Kidney tubule cell (primary cell): ENCODE measurements at places on chromosomes 6 and 20.

- peak; percentile 72 for DNase-seq
These were observed 712.9 kb upstream of the MAP3K7 start for GRCh38 chr6:91299544-91300491.

GRCh38 chr6:10662207-10662606, 32.2 kb downstream of the C6orf52 start:
- no peak for DNase-seq

GRCh38 chr6:5271926-5272325, 10.6 kb downstream of the FARS2 start:
- no peak for DNase-seq

DNA sequence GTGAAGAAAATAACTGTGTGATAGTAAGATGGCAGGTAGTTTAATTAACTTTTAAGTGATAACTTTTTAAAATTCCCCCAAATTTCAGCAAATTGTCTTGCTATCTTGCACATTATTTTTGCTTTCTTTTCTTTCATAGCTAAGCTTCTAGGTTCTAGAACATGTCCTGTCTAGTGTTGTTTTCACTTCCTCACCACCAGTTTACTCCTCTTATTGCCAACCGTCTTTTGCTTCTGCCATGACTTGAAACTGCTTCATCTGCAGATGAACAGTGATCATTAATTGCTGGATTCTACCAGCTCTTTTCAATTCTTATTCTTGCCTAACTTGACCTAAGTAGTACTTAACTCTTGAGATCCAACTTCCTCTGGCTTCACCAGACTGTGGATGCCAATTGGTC, 137.8 kb downstream of the CENPW start:
- no peak for DNase-seq

DNA sequence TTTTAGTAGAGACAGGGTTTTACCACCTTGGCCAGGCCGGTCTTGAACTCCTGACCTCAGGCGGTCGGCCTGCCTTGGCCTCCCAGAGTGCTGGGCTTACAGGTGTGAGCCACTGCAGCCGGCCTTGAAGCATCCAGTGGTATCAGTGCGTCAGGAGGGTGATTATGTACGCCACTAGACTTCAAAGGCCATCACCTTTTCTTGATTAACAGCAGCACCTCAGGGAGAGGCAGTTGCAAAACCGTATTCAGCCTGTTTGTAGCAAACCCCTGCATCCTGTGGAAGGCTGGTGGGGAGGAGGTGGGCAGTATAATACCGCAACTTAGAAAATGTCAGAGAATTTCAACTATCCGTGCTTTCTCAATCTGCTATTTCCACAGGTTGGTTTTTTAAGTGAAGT, 27.3 kb upstream of the SHLD1 start:
- DNase-seq, result no peak

DNA sequence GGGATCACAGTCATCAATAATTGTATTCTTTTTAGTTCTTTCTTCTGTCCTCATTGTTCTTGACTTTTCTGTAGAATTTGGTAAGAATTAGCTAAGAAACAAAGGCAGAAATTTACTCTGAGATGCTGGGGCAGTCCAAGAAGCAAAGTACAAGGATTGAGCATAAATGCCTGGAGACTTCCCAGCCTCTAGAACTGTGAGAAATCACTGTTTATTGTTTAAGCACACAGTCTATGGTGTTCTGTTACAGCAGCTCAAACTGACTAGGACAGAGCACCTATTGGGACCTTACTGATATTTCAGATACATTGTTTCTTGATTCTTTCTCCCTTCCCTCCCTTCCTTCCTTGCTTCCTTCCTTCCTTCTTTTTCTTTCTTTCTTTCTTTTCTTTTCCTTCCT, 192.7 kb upstream of the SLC35B3 start:
- DNase-seq, result no peak

- DNase-seq, result no peak
These were observed 217.3 kb downstream of the TBXT start for GRCh38 chr6:165950316-165950715.

DNA sequence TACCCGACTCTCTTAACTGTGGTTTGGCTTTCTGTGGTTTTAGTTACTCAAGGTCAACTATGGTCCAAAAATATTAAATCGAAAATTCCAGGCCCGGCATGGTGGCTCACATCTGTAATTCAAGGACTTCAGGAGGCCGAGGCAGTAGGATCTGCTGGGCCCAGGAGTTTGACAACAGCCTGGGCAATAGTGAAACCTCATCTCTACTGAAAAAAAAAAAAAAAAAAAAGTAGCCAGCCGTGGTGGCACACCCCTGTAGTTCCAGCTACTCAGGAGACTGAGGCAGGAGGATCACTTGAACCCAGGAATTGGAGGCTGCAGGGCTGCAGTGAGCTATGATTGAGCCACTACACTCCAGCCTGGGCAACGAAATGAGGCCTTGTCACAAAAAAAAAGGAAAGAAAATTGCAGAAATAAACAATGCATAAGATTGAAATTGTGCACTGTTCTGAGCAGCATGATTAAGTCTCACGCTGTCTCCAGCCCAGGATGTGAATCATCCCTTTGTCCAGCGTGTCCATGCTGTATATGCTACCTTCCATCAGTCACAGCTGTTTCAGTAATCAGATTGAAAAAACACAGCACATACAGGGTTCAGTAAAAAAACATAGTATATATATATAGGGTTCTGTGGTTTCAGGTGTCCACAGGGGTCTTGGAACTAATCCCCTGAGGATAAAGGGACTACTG, 40.7 kb downstream of the RGS17 start:
- DNase-seq, result peak; percentile 85

- no peak for DNase-seq
These were observed 45.0 kb upstream of the IRF4 start for GRCh38 chr6:346386-347030.

GRCh38 chr6:167491438-167492099, 166.7 kb downstream of the TTLL2 start:
- DNase-seq, result no peak

DNA sequence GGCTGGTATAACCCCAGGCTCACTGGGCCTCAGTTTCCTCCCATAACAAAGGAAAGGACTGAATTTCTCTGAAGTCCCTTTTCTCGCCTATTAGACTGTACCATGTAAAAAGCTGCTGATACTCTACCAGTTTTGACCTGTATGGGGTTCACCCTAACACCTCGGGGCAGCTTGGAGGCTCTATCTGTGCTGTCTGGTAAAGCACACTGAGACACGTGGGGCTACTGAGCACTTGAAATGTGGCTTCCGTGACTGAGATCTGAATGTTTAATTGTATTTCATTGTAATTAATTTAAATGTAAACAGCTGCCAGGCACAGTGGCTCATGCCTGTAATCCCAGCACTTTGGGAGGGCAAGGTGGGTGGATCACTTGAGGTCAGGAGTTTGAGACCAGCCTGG, 24.0 kb downstream of the BMP7 start:
- no peak for DNase-seq

DNA sequence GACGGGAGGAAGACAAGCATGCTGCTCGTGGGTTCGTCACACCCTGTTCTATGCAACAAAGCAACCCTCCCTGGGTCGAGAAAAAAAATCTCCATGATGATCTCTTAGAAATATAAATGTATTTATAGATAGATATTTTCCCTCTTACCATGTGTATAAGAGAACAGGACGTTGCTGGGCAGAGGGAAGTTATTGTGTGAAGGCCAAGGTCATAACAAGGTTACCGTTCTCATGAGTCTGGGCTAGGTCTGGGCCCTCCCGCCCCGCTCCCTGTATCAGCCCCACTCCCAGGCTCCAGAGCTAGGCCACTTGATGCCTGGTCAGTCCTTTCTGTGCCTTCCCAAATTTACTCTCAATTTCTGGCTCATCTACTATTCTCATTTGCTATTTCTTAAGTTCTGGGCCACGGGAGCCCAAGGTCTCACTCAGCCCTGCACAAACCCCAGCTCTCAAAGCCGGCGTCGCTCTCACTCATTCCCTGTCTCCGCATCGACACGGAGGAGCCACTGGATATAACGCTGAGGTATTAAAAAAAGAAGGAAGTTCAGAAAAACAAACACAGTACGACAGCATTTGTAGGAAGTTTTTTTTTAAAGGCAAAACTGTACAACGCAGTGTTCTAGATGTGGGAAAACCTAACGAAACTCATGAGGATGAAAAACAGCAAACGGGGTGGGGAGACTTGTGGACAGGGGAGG, 96.8 kb downstream of the PSMG4 start:
- no peak for DNase-seq

DNA sequence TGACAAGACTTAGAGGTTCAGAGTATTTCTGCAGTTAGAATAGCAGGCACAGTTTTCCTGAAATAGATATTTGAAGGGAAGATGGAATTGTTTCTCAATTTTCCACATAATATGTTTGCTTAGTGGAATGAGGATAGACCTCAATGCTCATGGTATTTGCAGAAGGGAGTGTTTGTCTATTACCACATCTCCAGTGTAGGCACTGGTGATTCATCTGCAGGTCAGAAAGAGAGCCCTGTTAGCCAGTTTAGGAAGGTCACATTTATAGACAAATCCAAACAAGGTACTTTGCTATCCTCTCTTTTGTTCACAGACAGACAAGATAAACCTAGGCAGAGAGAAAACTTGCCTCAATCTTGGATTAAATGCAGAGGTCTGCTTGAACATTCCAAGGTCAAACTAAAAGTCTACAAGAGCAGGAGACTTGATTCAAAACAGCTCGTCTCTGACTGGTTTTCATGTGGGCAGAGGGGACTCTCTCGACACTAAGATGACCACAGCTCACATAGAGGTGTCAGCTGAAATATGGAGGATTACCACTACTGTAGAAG, 22.8 kb downstream of the ISM1 start:
- peak; percentile 58 for DNase-seq

GRCh38 chr20:61514018-61514365, 261.9 kb downstream of the CDH4 start:
- DNase-seq, result peak; percentile 66

DNA sequence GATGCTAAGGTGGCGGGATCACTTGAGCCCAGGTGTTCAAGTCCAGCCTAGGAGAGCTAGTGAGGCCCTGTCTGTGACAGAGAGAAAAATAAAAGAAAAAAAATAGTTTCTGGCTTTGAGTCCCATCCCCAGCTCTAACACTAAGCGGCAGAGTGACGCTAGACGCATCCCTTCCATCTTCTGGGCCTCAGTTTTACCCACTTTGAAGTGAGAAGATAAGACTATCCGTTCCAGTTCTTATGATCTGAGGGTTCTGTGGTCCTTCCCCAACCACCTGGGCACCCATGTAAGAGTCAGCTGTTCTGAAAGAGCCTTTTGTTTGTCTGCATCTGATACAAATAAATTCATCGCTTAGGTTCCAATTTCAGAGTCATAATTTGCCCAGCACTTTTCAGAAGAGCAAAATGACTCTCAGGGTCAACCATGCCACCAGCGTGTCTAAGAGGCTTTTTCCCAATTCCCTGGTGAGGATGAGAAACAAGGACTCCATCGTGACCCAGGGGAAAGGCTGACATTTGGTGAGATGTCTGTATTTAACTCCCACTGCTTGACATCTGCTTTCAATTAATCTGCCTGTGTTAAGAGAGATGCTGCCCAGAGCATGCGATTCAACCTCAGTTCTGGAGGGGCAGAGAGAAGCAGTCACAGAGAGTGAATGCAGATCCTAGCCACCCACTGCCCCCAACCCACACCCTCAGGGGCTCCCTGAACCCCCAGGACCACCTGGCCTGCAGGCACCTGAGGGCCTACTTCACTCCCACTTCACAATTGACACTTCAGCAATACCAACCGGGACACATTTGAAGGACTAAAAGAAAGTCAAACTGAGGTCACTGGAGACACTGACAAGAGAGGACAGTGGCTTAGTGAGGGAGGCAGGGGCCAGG, 131.6 kb upstream of the TOP1 start:
- DNase-seq, result no peak

GRCh38 chr6:116963972-116964371, 86.9 kb downstream of the RFX6 start:
- no peak for DNase-seq

GRCh38 chr6:163173741-163174140, 240.8 kb upstream of the QKI start:
- DNase-seq, result no peak

- peak; percentile 83 for DNase-seq
These were observed 648.8 kb upstream of the AGPAT4 start for GRCh38 chr6:161922631-161923119.

DNA sequence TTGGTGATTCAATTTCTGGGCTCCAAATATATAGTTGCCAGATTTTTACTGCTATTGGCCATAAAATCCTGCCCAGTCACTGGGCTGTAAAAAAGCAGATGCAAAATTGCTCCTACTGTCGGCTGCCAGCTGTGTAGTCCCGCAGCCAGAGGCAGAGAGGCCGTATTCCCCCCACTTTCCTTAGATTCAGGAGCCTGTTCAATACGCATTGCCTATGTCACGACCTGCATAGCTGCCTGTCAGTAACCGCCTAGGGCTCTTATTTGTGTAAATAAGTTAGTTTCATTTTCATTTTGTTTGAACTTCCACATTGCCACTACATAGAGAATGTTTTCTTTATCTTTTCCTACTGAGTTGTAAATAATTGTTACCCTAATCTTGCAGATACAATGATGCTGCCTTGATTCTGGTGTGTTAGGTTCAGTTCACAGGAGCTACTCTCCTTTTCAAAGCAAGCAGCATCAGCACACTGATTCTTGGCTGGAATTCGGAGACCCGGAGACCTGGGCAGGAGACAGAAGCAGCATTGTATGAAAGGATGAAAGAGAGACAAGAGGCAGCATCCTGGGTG, 46.0 kb upstream of the UST start:
- peak; percentile 40 for DNase-seq

- DNase-seq, result peak; percentile 85
These were observed 132.7 kb downstream of the TSHZ2 start for GRCh38 chr20:53104884-53105283.

GRCh38 chr20:5127859-5128424, 1.1 kb downstream of the CDS2 start:
- no peak for DNase-seq

DNA sequence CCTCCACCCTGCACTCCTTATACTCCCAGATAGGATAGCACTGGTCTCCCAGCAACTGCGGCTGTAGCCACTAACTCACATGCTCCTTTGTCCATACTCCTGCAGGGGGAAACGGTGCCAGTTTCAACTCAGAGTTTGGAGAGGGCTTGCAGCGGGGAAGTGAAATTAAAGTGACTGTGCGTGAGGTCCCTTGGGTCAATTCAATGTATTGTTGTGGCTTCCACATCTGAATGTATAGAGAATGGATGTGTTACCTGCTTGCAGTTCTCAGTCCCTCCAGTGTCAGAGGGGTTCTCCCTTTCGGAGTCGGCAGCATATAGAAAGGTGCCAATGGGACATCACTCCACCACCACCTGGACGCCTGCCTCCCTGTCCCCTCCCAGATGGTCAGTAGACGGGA, 93.6 kb upstream of the CNKSR3 start:
- DNase-seq, result no peak

DNA sequence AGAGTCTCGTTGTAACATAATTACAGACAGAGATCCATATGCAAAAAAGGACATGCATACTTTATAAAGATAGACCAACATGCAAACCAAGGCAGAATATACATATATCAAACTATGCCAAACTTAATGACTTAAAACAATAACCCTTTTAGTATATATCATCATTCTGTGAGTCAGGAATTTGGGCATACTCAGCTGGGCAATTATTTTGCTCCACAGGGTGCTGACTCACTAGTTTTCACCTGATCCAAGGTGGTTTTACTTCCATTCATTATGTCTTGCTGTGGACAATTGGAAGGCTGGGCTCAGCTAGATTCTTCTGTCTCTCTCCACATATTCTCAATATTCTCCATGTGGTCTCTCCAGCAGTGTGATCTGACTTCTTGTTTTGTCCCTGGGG, 41.2 kb upstream of the RNF146 start:
- peak; percentile 42 for DNase-seq

GRCh38 chr6:107753778-107754177, 70.3 kb downstream of the SCML4 start:
- DNase-seq, result no peak
